Activated CD8-positive, alpha-beta memory T cell treated with anti-CD3 and anti-CD28 coated beads for 24 hours (primary cell): ENCODE measurements at places on chromosomes 3 and 15.

GRCh38 chr3:59737241-59737640 is 687.4 kb upstream of the CFAP20DC start:
- DNase-seq, result no peak

DNA sequence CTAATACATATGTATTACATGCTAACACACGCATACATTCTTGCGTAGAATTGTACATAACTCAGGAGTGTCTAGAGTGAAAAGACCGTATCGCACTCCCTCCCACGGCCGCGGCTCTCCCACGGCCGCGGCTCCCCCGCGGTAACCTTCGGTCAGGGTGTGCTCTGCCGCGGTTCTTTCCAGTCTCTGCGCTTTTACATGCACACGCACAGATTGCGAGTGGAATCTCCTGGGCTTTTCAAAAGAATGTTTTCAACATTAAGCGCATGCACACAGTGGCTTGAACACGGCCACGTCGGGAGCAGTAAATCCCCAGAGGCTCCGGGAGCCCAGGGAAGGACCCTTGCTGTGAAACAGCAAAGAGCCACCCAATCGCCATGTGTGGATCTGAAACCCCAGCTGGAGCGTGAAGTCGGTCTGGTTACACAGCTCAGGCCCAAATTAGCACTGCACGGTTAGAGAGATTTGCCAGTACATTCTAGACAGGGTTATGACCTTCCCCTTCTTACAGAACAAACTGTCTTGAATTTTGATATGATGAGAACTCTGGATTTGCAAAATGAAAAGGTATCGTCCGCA is 805 bp upstream of the RGMA start:
- no peak for DNase-seq

DNA sequence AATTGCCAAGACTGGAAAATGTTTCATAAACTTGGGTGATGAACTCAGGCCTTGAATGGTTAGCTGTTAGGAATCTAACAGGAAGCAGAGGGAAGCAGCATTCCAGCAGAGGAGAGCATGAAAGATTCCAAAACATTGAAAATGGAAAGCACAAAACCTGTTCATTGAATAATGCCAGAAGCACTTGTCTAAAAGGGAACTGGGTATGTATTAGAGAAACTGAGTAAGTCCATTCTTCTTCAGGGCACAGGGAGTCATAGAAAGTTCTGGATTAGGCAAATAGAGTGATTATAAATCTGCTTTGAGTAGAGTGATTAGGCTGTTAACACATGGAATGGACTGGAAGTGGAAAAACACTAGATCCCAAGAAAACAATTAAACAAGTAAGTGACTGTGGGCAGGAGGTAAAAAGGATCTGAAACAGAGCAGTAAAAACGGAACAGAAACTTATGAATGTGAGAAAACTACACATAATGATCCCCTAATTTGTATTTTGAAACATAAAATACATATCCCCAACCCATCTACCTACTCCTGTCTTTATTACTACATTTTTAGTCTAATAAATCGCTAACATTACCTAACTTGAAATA is 343.4 kb downstream of the TBC1D5 start:
- DNase-seq, result no peak

- no peak for DNase-seq
These were observed 145.6 kb upstream of the SLC2A2 start for GRCh38 chr3:171172070-171172469.

- DNase-seq, result no peak
These were observed 610.0 kb upstream of the ZNF385D start for GRCh38 chr3:22360970-22361369.

DNA sequence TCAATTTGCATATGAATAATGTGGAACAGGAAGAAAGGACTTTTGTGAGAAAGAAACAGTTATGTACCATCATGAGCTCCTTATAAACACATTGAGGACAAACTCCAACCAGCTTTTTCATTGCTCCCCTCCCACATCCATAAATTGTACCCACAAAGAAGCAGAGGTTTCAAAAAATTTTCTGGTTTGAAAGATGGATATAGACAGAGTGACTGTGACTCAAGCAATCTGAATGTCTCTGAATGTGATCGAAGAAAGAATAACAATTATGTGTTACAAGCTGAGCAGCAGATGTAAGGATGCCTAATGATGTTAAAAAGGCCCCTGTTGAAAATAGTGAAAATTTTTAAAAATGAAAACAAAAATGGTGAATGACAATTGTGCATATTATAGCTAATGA is 127.4 kb downstream of the TFG start:
- no peak for DNase-seq

- no peak for DNase-seq
These were observed 9.4 kb downstream of the BOC start for GRCh38 chr3:113220721-113221120.

DNA sequence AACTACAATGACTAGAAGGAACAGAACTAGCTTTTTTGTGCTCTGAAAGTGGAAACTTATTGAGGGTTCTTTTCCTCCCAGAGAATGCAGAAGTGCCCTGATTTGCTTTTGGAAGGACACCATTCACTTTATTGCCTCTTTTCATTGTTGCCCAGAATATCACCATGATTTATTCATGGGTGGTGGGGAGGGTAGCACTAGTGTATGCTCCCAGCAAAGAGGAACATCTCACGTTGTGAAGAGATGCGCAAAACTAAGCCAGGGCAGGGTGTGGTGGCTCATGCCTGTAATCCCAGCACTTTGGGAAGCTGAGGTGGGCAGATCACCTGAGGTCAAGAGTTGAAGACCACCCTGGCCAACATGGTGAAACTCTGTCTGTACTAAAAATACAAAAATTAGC is 31.4 kb downstream of the FLNB start:
- no peak for DNase-seq

DNA sequence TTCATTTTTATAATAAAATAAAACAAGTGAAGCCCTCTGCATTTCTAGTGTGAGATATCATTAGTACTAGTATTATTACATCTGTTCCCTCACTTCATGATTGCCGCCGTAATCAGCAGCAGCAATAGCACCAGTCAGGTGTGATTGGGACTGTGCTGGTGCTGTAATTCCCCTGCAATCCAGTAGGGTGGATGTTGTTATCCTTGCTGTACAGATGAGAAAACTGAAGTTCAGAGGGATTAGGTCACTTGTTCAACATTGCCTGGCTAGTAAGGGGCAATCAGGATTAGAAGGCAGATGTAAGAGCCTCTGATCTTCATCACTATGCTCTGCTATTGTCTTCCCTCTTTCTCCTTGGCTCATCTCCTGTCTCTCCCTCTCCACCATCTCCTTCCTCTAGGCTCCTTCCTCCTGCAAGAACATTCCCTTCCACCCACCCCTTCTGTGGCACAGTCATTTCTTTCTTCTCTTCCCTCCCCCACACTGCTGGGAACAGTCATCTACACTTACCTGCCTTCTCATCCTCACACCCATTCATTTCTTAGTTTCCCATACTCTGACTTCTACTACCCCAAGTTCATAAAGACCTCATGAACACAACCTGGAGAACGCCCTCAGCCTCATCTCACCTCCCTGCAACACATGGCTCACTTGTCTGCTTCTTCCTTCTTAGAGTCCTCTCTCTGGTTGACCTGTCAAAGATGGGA is 29.7 kb downstream of the CRYGS start:
- DNase-seq, result no peak

DNA sequence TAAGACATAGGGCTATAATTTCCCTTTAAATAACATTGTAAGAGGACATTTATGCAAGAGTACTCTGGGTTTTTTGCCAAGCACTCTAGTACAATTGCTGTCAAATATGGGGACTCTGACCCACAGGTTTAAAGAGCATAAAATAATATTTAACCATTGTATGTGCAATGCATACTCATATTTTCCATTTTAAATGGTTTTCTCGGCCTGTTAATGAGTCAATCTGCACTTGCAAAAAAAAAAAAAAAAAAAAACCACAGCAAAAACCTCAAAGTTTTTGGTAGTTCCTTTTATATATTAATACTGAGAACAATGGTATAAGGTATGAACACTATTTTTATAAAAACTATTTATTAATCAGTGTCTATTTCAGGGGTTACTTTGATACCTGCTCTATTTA is 304.0 kb upstream of the CBLB start:
- DNase-seq, result no peak

DNA sequence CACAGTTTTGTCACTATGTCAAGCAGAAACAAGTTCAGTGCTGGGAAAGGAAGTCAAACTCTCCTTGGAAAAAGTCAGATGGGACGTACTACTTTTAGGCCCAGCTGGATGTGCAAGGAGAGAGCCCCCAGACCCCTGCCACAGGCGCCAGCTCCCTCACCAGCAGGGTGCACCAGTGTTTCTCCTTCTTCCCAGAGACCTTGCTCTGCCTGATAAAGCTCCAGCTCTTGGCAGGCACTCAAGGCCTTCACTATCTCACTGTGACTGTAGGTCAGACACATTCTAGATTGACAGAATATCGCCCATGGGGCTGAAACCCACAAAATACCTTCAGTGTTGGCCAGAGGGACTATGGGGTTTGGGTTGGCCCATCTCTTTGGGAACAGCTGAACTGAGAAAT is 54.8 kb upstream of the CHRNB4 start:
- peak; percentile 35 for DNase-seq

DNA sequence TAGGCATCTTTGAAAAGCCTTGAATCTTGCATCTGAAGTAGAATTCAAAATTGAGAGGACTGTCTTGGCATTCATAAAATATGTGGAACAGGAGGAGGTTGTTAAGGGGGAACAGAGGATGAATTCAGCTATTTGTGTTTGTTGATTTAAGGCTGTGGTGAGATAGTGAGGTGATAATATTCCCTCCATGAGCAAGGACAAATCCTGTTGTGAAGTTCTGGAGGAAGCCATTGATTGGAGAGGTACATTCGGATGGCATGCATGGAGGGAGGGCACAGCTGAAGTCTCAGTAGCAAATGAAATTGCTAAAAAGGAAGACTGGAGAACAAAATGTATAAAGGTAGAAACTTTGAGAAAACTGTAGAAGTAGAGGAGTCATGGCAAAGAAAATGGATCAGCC is 443.8 kb downstream of the NLGN1 start:
- no peak for DNase-seq

GRCh38 chr3:123081718-123082369 is 15.0 kb downstream of the PDIA5 start:
- DNase-seq, result no peak

DNA sequence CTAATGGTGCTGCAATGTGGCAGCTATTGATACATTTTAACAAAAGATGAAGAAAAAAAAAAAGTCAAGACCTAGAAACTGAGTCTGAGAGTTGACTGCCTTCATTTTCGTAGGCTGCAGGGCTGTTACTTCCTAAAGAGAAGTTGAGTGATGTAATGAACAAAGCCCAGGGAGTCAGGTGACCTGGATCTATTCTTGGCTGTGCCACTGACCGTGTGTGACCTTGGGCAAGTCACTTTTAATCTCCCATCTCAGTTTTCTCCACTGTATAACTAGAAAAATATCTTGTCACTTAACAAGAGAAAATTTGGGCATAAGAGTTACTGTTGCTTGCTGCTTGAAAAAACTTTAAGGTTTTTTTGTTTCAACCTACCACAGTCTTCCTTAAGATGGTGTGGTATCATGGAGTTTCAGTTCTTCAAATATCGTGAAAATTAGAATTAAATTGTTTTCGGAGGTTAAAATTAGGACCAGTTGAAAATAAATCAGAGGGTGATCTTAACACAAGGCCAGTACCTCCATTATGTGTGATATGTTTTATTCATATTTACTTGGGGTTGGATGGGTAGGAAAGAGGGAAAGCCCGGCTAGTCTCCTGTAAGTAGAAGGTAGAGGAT is 5.8 kb downstream of the FMN1 start:
- DNase-seq, result no peak

- DNase-seq, result no peak
These were observed 51.2 kb downstream of the THRB start for GRCh38 chr3:24443476-24443875.

DNA sequence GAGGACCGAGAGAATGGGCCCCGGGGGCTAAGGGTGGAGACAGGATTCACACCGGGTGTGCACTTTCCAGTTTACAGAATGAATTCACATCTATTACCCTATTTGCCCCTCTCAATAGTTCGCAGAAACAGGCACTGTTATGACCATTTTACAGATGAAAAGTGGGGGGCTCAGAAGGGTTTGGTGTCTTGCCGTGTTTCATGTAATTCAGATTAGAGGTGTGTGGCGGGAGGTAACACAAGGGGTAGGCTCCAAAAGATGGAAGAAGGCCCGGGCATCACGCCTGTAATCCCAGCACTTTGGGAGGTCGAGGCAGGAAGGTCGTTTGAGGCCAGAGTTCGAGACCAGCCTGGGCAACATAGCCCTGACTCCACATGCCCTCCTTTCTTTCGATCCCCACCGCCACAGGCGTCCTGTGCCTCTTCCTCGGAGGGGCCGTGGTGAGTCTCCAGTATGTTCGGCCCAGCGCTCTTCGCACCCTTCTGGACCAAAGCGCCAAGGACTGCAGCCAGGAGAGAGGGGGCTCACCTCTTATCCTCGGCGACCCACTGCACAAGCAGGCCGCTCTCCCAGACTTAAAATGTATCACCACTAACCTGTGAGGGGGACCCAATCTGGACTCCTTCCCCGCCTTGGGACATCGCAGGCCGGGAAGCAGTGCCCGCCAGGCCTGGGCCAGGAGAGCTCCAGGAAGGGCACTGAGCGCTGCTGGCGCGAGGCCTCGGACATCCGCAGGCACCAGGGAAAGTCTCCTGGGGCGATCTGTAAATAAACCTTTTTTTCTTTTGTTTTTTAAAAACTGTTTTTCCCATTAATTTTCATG is 3.4 kb downstream of the DUOXA2 start:
- DNase-seq, result no peak
